ENCODE measurements at places on chromosomes 12 and 14.

DNA sequence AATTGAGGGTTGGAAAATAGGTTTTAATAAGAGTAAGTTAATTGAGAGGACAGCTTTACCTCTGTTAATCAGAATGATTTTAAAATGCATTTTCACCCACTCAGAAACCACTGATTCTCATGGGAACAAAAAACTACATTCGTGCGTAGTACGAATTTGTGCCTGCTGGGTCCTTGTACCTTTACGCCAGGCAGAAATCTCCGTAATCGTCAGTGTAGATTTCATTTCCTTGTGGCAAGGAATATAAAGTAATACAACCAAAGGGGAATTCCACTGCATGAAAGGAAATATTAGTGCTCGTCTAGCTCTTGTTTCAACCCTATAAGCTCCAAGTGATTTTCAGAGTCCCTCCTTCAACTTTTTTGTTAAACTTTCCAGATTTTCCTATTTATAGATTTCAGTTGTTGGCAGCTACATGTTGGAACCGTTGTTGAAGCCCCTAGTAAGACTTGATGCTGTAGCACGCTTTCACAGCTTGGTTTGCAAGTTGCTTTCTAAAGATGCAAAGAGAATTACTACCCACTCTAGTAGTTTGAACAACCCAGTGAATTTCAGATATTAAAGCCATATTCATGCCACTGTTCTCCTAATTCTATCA is 90.6 kb downstream of the ETV6 start:
- no peak for DNase-seq

DNA sequence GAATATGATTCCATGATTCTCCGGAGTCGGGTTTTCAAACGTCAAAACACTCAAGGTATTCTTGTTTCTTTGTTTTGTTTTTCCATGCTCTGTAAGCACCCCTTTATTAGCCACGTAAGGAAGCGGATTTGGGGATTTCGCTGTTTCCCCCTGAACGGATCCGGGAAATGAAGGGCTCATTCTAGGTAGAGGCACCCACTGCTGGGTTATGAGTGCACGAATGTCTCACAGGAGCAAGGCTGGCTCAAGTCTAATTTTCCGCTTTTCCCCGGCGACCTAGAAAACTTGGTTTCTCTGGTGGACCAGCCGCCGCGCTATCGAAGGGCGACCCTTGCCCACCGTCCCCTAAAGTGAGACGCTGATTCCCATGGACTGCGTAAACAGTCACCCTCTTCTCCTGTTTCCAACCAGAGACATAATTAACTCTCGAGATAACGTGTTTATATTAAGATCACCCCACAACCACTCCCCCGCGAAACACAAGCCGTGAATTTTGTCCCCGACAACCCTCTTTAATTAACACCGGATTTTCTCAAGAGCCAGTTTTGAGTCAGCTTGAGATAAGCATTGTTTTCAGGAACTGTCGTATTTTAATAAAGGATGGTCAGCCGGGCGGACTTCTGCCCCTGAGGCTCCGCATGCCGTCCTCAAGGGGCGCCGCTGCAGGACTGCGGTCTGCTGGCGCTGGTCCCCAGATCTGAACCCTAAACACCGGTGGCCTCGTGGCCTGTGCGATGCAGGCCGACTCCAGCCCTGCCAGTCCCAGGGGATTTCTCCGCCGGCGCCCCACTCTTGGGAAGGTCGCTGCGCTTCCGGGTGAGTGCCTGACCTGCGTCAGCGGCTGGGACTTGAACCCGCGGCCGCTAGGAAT is 515 bp upstream of the ABCC9 start:
- no peak for DNase-seq

- no peak for DNase-seq
Measured at GRCh38 chr12:54413284-54414190, 5.5 kb downstream of the ITGA5 start.

DNA sequence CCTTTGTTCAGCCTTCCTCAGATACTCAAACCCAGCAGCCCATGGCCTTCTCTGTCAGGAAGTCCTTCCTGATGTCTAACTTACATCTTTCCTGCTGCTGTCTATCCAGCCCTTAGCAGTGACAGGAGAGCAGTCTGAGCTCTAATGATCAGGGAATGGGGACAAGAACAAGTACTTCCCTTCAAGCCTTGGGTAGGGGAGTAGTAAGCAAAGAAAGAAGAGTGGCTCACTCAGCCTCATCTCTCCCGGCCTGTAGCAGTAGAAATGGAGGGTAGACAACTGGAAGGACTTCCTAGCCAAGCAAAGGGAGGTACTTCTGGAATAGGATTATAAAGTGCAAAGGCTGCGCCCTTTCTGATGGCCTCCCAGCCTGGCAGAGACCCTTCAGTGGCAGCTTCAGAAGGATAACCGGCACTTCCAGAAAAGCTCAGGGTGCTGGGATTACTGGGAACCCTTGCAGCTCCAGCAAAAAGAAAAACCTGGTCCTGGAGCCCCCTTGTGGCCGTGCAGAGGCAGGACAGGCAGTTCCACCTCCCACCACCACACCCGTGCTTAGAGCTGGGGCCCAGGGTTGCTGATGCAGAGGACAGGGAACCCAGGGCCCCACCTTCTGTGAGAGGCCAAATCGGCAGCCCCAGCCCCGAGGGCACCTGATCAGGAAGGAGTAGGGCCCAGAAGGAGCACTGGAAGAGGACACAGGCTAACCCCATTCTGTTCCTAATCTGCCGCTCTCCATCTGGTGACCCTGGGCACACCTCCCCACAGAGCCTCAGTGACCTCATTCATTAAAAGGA is 12.4 kb upstream of the SMUG1 start:
- DNase-seq: no peak

DNA sequence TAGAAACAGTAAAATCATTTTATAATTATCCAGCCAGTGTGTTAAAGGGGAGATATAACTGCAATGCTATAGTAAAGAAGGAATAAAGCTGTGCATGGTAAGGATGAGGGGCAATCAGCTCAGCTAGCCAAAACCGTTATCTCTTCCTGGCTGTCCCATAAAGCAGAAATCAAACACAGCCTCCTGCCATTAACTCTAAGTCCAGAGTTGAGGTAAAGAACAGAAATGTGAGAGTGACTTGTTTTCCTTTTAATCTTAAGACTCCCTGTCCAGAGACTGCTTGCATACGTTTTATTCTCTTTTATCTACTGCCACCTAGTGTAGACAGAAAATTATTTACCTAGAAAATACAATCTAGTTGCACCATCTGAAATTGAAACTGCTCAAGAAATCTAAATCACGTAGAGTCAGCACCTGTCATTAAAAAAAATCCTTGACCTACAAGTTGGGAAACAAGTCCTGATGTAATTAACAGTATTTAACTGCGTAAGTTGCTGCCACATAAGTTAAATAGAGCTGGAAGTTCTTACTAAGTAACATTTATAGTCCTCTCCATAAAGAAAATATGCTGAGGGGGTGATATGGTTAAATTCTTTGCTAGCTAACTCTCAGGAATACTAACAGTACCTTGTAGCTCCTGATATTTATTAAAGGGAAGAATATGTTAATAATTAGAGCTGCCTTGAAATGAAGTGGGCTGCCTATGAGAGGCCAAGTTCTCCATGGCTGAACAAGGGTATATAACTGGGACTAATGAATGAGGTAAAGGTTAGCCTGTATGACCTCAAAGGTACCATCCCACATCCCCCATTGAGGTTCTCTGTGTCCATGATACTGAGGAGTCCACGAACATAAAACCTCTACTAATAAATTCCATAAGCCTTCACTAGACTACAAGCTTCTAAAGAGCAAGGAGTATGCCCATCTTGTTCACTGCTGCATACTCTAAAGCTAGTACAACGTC is 62.7 kb downstream of the GALNT4 start:
- no peak for DNase-seq

DNA sequence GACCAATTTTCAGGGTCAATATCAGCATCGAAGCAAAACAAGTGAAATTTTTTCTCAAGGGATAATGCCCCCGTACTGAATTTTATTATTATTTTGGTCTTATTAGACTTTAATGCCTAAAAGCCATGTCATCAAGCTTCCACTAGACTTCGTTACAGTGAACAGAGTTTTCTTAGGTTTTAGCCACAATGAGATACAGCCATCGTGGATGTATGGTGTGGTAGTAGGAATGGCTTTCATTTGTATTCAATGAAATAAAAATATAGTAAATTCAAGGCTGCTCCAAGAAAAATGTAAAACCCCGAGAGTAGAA is 11.7 kb downstream of the TAOK3 start:
- no peak for DNase-seq

- DNase-seq: no peak
Measured at GRCh38 chr14:77910506-77910905, 110.6 kb downstream of the ADCK1 start.

- no peak for DNase-seq
Measured at GRCh38 chr14:101223127-101223526, 319.6 kb upstream of the RTL1 start.

- DNase-seq: no peak
Measured at GRCh38 chr14:20499881-20500280, 5.5 kb upstream of the RNASE10 start.

- no peak for DNase-seq
Measured at GRCh38 chr12:68695454-68695853, 8.7 kb downstream of the NUP107 start.

DNA sequence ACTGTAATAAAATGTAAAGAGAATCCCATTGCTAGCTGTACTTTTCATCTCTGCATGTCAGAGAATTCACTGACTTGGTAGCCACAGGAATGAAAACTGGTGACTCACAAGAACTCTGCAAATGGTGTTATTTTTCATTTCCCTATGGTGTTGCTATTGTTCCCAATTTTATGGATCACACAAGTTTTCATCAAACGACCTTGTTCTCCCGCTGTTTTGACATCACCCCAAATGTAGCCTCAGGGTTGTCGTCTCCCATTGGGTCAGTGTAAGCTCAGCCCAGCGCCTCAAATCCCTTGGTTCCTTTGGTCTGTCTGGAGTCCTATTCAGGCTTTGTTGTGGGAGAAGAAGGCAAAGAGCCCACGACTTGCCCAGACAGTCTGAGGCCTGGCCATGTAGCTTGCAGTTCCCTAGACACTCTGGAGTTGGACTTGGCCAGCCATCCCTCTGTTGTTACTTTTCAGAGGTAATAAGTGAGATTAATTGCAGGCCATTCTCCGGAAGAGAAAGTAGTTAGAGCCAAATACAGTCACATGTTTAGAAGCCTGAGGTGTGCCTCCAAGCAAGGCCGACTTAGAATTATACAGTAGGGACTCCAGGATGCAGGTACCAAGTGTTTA is 159.2 kb downstream of the TGFB3 start:
- DNase-seq: no peak

DNA sequence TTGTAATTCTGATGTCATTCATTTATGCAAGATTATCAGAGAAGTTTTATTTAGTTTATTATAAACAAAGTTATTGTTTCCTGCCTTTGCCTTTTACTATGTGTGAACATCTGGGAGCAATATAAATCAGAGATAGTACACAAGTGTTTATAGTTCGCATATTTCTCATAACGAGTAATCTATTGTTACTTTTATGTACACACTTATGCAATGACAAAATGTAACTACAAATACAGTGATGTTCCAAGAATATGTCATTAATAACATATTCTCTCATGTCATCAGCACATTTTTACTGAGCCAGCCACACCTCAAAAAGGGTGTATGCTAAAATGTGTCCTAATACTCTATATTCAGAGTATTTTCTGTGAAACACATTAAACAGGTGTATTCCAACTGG is 243.2 kb downstream of the ALX1 start:
- no peak for DNase-seq

DNA sequence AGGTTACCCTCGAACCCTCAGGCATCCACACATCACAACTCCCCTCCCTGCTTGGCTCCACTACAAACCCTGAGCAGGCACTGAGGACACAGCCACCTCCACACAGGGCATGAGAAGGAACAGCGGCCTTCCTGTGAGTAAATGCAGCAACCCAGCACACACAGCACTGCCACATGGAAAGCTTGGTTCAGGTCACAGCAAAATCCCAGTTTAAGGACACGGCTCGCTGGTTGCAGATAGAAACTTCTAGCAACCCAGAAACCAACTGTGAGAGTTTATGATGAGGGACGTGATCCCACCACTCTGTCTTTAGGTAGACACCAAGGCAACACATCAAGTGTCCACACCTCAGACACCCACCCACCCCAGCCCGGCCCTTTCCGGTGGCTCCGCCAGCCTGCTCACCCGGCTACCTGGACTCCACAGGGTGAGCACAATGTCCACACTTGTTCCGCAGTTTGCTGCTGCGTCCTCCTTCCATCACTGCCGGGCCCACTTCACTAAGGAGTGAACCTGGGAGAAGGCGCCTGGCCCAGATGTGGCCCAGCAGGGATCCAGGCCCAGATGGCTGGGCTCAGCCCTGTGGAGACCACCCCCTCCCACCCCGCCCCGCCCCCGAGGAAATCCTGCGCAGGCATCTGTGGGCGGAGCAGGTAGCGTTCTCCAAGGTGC is 13.2 kb downstream of the CDCA4 start:
- DNase-seq: no peak
